ENCODE measurements at places on chromosomes 13 and 19.

DNA sequence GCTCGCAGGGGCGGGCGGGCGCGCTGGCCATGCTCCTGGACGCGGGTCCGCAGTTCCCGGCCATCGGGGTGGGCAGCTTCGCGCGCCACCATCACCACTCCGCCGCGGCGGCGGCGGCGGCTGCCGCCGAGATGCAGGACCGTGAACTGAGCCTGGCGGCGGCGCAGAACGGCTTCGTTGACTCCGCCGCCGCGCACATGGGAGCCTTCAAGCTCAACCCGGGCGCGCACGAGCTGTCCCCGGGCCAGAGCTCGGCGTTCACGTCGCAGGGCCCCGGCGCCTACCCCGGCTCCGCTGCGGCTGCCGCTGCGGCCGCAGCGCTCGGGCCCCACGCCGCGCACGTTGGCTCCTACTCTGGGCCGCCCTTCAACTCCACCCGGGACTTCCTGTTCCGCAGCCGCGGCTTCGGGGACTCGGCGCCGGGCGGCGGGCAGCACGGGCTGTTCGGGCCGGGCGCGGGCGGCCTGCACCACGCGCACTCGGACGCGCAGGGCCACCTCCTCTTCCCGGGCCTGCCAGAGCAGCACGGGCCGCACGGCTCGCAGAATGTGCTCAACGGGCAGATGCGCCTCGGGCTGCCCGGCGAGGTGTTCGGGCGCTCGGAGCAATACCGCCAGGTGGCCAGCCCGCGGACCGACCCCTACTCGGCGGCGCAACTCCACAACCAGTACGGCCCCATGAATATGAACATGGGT is 599 bp downstream of the ZIC2 start:
- DNase-seq = no peak

DNA sequence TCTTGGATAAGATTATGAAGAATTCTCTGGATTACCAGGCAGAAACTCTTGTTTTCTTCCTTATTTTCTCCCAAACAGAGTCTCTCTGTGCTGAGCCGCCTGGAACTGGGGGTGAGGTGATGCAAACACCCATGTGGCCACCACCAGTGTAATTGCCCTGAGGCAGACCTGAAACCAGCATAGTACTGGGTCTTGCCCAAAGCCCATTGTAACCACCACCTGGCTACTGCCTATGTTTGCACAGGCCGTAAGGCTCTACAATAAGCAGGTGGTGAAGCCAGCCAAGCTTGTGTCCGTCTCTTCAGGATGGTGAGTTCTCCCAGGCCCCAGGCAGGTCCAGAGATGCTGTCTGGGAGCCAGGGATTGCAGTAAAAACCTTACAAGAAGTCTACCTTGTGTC is 18.9 kb upstream of the KBTBD7 start:
- DNase-seq = no peak

GRCh38 chr19:33998739-33999345 is 173.5 kb upstream of the LSM14A start:
- DNase-seq = no peak

DNA sequence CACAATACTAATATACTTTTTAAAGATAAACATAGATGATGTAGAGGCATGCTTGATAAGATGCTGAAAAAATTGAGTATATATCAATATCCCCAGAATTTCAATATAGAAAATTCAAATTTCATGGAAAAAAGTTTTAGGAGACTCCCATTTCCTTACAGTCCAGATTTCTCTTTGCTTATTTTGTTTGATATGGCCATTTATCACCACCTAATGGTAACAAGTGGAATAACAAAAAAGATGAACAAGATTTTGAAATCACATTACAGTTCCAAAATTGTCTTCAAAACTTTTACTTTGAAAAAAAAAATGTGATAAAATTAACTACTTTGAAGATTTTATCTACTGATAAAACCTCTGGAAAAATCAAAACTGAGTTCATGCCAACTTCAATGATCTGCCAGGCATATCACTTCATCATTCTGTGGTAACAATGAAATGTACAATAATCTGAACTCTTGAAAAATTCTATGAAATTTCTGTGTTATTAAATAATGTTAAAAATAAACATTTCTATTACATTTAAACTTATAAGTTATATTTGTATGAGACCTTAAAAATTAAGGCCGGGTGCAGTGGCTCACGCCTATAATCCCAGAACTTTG is 17.5 kb downstream of the MIPEP start:
- no peak for DNase-seq

- no peak for DNase-seq
Measured at GRCh38 chr13:29175250-29175873, 355.2 kb downstream of the MTUS2 start.

DNA sequence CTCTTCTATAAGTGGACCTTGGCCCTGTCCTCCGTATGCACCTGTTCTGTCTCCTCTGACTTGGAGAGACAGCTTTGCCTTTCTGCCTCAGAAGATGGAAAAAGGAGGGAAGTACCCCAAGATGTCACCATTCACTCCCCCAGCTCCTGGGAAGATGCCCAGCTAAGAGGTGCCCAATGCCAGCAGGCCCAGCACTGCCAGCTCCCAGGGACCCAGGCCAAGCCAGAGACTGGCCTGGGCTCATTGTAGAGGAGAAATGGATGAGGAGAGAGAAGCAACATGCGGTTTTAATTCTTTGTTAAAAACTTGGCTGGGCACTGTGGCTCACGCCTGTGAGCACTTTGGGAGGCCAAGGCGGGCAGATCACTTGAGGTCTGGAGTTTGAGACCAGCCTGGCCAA is 111.5 kb upstream of the ZNF507 start:
- DNase-seq = no peak

- no peak for DNase-seq
Measured at GRCh38 chr19:13165162-13165997, 15.2 kb downstream of the IER2 start.

DNA sequence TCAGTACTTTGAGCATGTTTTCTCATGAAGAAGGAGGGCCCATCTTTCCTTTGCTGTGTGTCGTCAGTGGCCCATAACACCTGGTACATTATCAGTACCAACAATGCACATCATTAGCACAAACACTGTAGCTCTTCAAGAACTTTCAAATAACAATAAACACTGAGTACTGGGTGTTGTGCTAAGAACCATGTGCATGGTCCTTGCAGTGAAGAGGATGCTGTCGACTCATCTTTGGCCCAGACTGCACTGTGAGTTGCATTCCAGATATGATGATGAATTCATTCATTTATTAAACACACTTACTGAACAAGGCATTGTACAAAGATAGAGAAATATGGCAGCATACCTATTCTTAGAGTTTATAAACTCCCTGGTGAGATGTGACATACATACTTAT is 55.8 kb downstream of the FLT3 start:
- DNase-seq = no peak

DNA sequence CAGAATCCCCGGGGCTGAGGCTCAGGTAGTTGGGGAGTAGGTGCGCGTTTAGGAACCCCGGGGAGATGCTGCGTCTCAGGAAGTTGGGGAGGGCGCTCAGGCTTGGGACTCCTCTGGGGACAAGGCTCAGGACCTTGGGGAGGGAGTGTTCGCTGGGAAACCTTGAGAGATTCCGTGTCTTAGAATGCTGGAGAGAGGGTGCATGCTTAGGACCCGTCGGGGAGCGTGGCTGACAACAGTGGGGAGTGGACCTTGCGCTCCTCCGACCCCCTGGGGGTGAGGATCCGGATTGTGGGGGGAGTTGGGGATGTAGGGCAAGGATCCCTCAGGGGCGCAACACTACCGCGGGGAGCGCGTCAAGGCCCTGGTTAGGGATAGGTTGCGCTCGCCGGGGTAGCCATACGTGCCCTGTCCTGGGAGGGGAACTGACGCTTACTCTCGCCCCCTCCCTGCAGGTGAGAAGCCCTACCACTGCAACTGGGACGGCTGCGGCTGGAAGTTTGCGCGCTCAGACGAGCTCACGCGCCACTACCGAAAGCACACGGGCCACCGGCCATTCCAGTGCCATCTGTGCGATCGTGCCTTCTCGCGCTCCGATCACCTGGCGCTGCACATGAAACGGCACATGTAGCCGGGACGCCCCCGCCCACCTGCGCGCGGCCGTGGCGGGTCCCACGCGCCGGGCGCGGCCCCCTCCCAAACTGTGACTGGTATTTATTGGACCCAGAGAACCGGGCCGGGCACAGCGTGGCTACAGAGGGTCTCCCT is 2.0 kb downstream of the KLF2 start:
- no peak for DNase-seq

GRCh38 chr19:49667473-49667872 is 1.7 kb downstream of the BCL2L12 start:
- DNase-seq = no peak

DNA sequence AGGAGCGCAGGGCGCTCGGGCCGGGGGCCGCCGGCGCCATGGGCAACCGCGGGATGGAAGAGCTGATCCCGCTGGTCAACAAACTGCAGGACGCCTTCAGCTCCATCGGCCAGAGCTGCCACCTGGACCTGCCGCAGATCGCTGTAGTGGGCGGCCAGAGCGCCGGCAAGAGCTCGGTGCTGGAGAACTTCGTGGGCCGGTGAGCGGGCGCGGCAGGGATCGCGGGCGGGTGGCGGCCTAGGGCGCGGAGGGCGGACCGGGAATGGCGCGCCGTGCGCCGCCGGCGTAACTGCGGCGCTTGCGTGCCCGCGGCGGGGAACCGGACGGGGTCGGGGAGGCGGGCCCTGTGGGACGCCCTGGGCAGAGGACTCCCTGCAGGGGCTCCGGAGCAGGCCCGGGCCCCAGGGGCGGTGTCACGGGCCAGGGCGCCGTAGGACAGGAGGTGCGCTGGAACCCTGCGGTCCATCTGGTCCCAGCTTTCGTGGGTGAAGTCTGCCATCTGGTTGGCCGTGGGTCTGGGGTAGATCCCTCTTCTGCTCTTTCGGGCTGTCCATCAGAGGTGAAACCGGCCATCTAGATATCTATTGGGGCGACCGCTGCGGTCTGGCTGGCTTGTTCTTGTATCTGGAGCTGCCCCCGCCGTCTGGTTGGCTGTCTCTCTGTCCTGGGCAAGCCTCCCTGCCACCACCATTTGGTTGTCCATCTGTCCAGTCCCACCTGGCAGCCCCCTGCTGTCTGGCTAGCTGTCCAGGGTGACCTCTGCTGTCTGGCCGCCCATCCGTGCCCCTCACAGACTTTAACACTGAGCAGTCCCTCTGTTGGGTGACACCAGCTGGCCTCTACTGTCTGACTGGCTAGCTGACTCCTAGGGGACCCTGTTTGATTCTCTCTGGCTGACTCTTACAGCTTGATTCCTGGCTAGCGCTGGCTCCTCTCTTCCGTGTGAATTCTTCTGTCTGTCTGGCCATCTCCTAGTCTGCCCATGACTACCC is 622 bp downstream of the DNM2 start:
- peak; percentile 39 for DNase-seq

DNA sequence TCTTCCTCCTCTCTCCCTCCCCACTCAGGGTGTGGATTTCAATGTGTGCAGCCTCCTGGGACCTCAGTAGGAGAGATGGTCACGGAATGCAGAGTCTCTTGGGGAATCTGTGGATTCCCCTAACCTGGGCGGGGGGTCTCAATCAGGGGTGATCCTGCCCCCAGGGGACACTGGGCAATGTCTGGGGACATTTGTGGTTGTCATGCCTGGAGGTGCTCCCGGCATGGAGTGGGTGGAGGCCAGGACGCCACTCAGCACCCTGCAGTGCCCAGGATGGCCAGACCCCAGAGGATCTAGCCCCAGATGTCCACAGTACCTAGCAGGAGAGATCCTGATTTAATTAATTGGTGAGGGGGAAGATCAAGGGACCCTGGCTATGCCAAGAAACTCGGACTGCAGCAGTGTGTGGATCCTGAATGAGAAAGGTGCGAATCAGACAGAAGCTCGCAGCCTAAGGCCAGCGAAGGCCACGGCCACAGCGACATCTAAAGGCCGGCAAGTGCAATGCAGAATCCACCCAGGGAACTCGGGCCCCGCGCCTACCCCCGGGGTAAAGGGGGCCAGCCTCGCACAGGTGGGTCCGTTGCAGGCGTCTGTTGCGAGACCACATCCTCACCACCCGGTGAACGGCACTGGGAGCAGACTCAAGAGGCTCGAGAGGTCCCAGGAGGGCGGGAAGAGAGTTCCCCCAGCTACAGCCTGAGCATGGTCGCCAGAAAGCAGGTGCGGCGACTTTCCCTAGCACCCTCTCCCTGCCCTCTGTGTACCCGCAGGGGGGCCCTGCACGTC is 88.8 kb downstream of the GNG7 start:
- peak; percentile 49 for DNase-seq

- no peak for DNase-seq
Measured at GRCh38 chr13:28744091-28744536, 25.3 kb upstream of the SLC46A3 start.

DNA sequence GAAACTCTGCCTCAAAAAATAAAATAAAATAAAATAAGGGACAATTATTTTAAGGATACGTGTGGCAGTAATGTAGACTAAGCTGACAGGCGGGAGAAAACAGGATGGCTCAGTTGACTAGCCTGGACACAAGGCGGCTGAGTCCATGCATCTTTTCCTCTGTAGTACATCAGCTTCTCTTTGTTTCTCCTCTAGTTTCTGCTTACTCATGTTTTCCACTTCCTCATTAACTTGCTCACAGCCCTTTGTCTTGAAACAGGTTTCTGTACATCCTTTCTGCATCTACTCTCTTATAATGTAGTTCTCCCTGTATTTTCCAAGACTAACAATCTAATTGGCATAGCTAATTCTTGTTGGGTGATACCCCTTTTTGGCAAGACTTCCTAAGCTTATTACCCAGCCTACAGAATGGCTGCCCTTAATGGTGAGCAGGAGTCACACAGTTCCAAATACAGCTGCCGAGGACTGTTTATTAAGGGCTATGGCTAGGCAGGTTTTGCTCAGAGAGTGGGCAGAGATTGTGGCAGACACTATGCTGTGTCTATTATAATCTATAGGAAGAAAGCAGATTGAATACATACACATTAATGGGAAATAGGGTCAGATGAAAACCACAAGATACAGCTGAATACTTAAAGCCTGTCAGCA is 58.7 kb upstream of the KLF5 start:
- DNase-seq = no peak

GRCh38 chr19:36009220-36009619 is 607 bp upstream of the SYNE4 start:
- DNase-seq = peak; percentile 44

DNA sequence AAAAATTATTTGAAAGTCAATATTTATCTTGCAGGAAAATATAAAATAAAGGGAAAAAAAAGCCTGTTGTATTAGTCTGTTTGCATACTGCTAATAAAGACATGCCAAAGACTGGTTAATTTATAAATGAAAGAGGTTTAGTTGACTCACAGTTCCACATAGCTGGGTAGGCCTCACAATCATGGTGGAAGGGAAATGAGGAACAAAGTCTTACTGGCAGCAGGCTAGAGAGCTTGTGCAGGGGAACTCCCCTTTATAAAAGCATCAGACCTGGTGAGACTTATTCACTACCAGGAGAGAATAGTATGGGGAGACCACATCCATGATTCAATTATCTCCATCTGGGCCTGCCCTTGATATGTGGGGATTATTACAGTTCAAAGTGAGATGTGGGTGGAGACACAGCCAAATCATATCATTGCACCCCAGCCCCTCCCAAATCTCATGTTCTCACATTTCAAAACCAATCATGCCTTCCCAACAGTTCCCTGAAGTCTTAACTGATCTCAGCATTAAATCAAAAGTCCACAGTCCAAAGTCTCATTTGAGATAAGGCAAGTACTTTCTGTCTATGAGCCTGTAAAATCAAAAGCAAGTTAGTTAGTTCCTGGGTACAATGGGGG is 1416.5 kb upstream of the SPRY2 start:
- no peak for DNase-seq

GRCh38 chr19:6041991-6042481 is 64.1 kb upstream of the RANBP3 start:
- DNase-seq = no peak

All from activated T-cell treated with anti-CD3 and anti-CD28 coated beads for 24 hours (primary cell).